ENCODE measurements at places on chromosomes 11 and 22. TPM values are rescaled to one million over a fixed set of nuclear protein-coding genes. Genes with fewer than 3 reads are reported as not detected.
A peak's percentile ranks its signal among the peaks of the same experiment; 100 is the strongest.

Gene PRODH
- total RNA-seq: 2.0 TPM

Gene OR4A16
- total RNA-seq: not detected

Gene SLC25A18
- 1.5 TPM for total RNA-seq

Gene FAM76B
- total RNA-seq: 16.9 TPM

Gene OR6A2
- not detected for total RNA-seq

Gene SIAE
- 3.1 TPM for total RNA-seq

Gene RIC3
- 19.9 TPM for total RNA-seq

DNA sequence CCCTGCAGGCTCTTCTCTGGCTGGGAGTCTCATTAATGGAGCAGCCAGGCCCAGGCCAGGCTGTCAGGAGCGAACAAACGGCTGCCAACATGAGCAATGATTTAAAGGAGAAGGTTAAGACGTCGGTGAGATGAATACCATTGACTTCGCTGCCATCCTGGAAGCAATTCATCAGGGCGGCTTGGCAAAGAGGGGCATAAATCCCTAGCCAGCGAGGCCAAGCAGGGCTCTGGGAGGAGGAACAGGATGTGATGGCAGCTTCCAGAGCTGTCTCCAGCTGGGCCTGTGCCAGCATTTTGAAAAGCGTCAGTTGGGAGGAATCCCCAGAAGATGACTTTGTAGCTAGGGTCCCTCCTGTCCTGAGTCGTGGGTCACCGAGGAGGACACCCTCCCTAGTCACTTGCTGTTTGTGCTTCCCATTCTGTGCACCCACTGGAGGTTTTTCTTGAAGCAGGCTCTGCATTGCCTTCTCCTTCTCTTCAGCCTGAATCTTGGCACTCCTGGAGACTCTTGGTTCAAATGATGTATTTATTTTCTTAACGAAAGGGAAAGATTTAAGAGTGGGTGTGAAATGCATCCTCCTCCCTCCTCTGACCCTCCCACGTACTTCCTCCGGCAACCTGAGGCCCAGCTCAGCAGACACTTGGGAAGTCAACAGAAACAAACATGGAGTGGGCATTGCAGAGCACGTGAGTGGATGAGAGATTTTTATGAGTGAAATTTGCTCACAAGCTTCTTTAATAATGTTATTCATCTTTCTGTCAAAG, 476.3 kb upstream of the CADM1 start:
- peaks cover 18% of the 10 kb centered on the region for H3K4me1 ChIP-seq
- H3K27ac ChIP-seq: no peak overlapping the region
- H3K36me3 ChIP-seq: no peaks in the 10 kb centered on the region
- H3K4me3 ChIP-seq: no peak overlapping the region

DNA sequence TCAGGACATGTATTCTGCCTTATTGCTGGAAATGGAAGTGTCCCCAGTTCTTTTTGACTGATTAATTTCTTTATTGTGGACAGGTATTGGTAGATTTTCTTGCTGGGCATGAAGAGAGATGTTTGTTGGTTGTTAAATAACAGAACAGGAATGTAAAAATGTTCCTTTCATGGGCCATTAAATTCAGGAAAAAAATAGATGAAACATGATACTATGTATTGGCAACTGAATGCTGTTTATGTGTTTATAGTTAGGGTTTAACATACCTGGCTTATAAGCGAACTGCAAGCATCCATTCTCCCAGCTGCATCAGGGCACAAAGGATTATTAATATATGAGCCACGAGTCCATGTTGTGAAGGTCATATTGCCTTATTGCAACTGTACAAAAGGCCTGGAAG, 368.5 kb downstream of the NELL1 start:
- no peaks in the 10 kb centered on the region for H3K36me3 ChIP-seq
- no peak overlapping the region for H3K4me3 ChIP-seq
- no peak overlapping the region for H3K27ac ChIP-seq
- no peaks in the 10 kb centered on the region for H3K27me3 ChIP-seq

DNA sequence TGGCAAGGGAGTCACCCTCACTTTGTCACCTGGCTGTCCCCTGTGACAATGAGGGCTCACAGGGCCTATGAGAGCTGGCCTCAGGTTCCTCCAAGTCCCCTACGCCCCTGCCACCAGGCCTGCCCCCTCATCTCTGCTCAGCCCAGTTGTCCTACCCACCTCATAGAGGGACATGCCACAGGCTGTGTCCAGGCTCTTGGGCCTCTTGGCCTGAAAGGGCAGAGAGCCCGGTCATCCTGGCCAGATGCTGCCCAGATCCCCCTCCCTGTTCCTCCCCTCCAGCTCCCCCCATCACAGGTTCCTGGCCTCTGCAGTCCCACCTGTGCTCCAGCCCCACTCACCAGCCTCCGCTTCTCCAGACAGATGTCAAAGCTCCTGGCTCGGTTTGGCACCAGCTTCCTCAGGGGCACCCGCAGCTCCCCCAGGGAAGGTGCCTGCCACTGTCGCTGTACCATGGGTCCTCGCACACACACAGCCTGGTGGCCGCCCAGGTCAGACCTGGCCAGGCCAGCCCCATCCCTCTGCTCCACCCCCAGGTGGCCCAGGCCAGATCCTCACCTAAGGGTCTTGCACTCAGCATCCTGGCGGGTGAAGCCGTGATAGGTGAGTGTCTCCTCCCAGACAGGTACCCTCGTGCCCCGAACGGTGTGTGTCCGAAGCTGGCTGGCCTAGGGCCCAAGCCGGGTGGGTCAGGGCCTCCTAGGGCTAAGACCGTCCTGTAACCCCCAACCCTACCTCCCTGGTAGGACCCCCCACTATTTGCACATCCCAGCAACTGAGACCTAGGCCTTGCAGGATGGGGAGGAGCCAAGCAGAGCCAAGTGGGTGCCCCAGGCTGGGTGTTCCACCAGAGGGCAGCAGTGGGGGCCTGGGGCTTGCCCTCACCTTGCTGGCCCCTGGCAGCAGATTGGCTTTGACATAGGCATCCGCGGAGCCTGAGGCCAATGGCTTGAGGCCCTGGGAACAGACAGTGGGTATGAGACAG, 8.3 kb downstream of the NDUFV1 start:
- DNase-seq: no peak
- no peaks in the 10 kb centered on the region for H3K27me3 ChIP-seq
- H3K36me3 ChIP-seq: peaks cover 34% of the 10 kb centered on the region
- peak overlapping the region; percentile 63 for H3K27ac ChIP-seq
- peaks cover 23% of the 10 kb centered on the region for H3K4me1 ChIP-seq
- H3K4me3 ChIP-seq: no peak overlapping the region

DNA sequence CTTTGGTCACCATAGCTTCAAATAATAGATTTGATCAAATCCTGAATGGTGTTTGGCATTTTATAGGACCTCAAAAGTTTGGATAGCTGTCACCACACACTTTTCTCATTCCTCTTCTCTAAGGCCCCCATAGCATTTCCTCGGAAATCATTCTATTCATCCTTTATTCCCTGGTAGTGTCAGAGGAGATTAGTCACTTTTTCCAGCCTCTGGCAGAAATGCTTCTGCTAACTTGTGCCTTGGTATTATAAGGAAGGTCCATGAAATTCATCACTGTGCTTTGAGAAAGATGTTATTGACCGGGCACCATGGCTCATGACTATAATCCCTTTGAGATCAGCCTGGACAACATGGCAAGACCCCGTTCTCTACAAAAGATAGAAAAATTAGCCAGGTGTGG, 19.7 kb upstream of the NUP160 start:
- peaks cover 28% of the 10 kb centered on the region for H3K4me1 ChIP-seq
- no peak for DNase-seq
- no peak overlapping the region for H3K4me3 ChIP-seq
- H3K27ac ChIP-seq: no peak overlapping the region
- H3K36me3 ChIP-seq: no peaks in the 10 kb centered on the region

DNA sequence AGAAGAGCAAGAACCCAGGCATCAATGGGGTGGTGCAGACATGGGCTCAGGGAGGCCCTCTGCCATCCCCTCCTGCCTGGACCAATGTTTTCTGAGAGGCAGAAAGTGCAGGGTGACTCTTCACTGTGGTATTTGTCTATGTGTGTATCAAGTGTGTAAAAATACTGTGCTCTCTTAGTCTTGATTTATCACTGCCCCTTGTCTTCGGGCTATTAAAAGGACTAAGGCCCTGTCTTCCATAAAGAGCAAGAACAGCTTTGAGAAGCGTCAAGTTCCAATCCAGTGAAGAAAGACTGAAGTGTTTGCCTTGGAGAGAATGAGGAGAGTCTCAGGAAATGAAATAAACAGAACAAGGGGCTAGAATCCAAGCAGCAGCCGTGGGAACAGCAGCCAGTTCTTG, 14.4 kb downstream of the PRSS23 start:
- H3K4me3 ChIP-seq: no peak overlapping the region
- DNase-seq: no peak

DNA sequence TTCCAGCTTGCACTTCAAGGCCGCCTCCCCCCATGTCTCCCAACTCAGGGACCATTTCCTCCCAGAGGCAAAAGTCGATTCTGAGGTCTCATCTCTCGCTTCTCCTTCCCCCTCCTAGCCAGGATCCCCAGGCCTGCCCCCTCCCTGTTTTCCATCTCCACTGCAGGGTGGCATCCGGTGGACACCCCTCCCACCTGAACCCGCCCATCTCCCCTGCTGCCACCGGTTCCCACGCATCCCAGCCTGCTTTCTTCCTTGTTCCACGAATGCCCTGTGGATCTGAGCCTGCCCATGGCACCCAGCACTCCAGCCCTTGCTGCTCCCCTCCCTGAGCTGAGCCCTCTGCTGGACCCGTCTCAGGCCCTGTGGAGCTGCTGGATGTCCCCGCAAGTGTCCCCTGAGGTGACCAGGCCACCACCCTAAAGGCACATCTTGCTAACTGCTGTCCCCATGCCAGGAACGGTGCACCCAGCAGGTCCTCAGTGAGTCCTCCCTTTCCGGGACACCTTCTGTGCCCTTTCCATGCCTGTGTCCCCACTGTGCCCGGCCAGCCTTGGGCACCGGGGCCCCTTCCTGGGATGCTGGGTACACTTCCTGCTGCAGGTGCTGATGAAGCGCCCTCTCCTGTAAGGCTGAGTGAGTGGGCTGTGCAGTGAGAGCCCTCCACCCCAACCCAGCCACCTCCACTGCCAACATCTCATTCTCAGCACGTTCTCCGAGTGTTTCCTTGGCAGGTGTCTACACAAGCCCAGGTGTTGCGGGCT, 936 bp downstream of the IL17REL start:
- H3K4me3 ChIP-seq: no peak overlapping the region
- no peak overlapping the region for H3K27ac ChIP-seq
- peaks cover 4% of the 10 kb centered on the region for H3K27me3 ChIP-seq
- H3K36me3 ChIP-seq: no peaks in the 10 kb centered on the region
- DNase-seq: no peak

- peaks cover 75% of the 10 kb centered on the region for H3K27me3 ChIP-seq
- peak overlapping the region; percentile 44 for H3K27ac ChIP-seq
- H3K36me3 ChIP-seq: no peaks in the 10 kb centered on the region
- DNase-seq: no peak
These were observed 722 bp upstream of the GUCY1A2 start for GRCh38 chr11:107018902-107019493.

DNA sequence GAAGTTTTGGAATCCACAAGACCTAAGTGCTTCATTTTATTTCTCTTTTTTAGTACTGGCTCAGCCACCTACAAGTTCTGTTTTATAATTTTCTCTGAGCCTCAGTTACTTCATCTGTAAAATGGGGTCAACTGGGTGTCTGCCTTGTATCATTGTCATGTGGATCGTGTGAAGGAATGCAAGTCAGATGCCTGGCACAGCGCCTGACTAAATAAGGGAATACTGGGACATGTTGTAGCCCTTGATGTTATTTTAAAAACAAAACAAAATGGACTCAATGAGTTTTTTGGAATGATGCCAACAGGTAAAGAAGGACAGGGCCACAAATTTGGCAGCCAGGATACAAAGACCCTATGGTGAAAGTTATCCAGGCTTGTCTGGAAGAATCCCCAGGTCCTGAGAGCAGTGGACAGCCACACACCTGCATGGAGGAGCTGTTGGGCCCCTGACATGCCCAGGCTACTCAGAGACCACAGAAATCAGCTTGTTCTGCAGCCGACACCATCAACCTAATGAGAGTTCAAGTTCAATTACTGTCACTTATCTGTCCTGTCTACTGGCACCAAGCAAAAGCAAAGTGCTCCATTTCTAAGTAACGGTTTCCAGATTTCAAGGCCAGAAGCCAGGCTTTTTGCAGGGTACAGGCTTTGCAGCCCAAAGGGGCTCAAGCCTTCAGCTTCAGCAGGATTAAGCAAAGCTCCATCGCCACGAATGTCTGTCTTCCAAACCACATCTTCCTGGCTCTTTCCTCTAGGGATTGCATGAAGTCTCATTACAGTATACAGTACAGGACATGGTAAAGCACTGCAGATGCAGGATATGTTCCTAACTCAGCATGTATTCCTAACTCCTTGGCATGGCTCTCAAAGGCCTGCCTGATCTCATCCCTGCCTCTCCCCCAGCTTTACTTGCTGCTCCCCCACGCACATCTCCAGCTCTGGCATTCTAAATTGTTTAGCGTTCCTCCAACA, 18.4 kb downstream of the DKK3 start:
- no peak overlapping the region for H3K4me3 ChIP-seq
- H3K27me3 ChIP-seq: no peaks in the 10 kb centered on the region
- H3K4me1 ChIP-seq: peaks cover 58% of the 10 kb centered on the region
- no peak for DNase-seq

DNA sequence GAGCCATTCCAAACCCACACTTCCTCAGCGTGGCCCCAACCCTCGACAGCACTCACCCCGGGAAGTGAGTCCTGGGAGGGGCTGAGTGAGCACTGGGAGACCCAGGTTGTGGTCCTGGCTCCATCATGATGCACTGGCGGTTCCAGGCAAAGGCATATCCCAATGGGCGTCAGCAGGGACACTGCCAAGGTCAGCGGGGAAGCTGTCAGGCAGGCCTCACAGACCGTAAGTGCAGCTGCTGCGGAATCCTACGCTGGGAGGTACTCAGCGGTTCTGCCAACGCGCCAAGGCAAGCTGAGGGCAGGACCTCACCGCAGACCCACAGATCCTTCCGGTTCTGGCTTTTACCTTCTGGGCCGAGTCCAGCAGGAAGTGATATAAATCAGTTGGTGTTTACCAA, 1.4 kb upstream of the GAL3ST1 start:
- peaks cover 56% of the 10 kb centered on the region for H3K36me3 ChIP-seq
- H3K4me3 ChIP-seq: no peak overlapping the region
- H3K4me1 ChIP-seq: peaks cover 18% of the 10 kb centered on the region
- H3K27ac ChIP-seq: peak overlapping the region; percentile 20
- H3K27me3 ChIP-seq: no peaks in the 10 kb centered on the region

GRCh38 chr22:27274770-27275449, 526.6 kb downstream of the MN1 start:
- H3K36me3 ChIP-seq: no peaks in the 10 kb centered on the region
- H3K27me3 ChIP-seq: no peaks in the 10 kb centered on the region
- H3K27ac ChIP-seq: no peak overlapping the region
